ENCODE measurements at places on chromosomes 5 and 9.

DNA sequence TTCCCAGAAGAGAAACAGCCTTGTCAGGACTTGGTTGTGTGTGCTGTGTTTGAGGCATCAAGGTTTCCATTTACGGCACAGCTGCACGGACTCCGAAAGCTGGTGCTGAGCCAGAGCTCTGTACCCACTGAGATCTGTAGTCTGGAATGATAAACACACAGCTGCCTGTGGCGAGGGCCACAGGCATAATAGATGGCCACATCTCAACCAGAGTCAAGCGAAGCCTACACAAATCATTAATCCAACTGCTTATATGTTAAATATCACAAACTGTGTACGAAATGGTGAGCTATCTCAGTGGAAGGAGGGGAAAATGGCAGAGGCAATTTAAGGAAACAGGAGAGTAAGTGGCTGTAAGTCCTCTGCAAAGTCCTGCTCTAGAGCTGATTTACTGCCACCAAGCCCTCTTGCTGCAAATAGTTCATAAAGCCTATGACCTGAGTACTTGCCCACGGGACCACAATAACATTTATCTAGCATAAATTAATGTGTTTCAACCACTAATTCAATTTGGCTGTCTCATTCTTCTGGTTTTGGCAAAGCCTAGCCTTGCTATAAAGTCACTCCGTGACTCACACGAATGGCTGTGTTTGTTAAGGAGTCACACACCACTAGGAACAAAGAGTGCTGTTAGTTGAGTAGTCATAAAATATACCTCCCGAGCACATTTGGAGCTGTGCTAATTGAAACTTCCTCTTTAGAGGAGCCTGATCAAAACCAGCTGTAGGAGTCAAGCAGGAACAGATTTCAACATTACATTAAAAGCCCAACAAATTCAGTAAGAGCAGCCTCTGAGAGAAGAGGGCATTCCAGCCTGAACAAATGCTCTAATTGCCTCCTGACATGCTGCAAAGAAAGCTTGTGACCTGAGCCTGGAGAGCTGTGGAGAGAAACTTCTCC lies 738.6 kb upstream of the ZNF608 start:
- DNase-seq = peak; percentile 54

DNA sequence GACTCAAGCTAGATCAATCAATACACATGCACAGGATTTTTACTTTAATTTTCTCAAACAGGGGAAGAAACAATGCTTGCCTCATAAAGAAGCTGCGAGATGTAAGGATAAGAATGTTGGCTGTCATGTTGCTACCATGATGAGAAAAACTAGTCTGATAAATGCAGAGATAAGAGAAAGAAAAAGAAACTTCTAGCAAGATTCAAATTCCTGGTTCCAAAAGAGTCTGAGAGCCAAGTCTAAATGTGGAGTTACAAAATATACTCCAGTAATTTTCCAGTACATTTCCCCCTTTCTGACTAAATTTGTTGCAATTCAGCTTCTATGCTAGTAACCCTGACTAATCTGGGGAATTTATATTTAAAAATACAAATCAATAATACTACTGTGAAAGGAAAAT lies 10.4 kb upstream of the ANXA1 start:
- DNase-seq = no peak

- no peak for DNase-seq
Observed at GRCh38 chr9:27423915-27424710, 100.0 kb upstream of the IFNK start.

GRCh38 chr9:94779031-94779430 lies 52.5 kb downstream of the AOPEP start:
- DNase-seq = peak; percentile 44

DNA sequence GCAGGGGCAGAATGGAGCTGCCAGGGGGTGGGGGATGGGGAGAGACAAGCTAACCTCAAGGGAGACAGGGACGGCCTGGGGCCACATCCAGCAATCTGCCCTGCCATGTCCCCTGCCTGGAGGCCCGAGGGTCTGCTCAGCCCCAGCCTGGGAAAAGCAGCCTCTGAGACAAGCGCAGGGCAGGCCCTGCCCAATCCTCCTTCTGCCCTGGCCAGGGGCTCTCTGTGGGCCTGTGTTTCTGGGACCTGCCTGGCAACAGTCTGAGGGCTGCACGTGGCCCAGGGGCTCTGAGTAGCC lies 13.9 kb upstream of the QSOX2 start:
- DNase-seq = no peak

DNA sequence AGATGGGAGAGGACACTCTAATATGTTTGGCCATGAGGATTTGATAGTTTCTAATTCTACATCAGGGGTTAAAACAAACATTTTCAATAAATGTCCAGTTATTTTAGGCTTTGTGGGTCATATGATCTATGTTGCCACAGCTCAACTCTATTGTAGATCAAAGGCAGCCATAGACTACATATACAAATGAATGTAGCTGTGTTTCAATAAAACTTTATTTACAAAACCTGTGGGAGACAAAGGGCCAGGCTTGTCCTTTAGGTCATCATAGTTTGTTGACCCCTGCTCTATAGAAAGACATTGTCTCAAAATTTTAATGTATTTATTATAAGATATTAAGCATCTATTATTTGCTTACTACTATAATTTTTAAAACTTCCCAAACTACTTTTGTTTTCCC lies 325.4 kb upstream of the MEF2C start:
- no peak for DNase-seq

- no peak for DNase-seq
Observed at GRCh38 chr5:145360936-145361335, 474.2 kb downstream of the PRELID2 start.

GRCh38 chr5:83406906-83407305 lies 64.6 kb upstream of the VCAN start:
- no peak for DNase-seq

GRCh38 chr5:176790941-176791340 lies 19.4 kb upstream of the UNC5A start:
- no peak for DNase-seq

GRCh38 chr5:174046558-174046957 lies 1.1 kb downstream of the NSG2 start:
- DNase-seq = no peak

DNA sequence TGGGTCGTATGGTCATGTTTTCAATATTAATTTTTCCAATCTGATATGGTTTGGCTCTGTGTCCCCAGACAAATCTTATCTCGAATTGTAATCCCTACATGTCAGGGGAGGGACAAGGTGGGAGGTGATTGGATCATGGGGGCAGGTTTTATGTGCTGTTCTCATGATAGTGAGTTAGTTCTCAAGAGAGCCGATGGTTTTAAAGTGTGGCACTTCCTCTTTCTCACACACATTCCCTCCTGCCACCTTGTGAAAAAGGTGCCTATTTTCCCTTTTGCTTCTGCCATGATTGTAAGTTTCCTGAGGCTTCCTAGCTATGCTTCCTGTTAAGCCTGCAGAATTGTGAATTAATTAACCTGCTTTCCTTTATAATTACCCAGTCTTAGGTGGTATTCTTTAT lies 309.1 kb upstream of the GRIN3A start:
- DNase-seq = no peak

DNA sequence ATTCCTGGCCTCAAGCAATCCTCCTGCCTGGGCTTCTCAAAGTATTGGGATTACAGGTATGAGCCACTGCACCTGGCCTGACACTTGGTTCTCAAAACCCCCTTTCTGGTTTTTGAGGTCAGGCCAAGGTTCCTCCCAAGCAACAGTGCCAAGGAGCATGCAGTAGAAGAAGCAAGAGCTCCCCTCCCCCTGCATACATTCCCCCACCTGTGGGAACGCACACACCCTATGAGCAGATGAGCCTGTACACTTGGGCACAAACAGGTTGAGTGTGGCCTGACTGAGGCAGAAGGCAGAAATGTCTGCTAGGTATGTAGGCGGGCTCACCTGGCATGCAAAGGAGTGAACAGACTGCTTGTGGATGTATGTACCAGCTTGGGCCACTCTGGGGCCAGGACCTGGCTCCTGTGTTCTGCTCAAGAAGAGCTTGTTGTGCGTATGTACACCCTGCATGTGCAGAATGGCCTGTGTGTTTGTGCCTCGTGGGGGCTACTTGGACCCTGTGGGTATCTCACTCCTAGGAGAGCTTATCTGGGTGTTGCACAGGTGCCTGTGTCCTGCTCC lies 1.7 kb downstream of the GPRIN1 start:
- DNase-seq = no peak

- no peak for DNase-seq
Observed at GRCh38 chr5:143399616-143400540, 3.6 kb downstream of the NR3C1 start.

GRCh38 chr5:146816775-146817387 lies 61.7 kb downstream of the PPP2R2B start:
- peak; percentile 43 for DNase-seq

- no peak for DNase-seq
Observed at GRCh38 chr9:115923903-115924668, 229.5 kb upstream of the PAPPA start.

- DNase-seq = peak; percentile 31
Observed at GRCh38 chr5:126514131-126514557, 80.9 kb downstream of the ALDH7A1 start.

DNA sequence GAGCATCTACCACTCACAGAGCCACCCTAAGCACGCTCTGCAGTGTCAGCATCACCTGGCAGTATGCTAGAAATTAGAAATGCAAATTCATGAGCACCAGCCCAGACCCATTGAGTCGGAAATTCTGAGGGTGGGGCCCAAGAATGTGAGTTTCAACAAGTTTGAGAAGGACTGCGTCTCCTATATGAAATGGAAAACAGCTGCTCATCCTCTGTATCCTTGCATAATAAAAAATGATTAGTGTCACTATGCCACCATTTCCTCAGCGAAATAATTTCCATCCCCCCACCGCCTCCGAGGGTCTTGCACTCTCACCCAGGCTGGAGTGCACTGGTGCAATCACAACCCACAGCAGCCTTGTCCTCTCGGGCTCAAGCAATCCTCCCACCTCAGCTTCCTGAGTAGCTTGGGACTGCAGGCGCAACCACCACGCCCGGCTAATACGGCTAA lies 1.3 kb upstream of the IQGAP2 start:
- peak; percentile 14 for DNase-seq

GRCh38 chr5:3202570-3202969 lies 393.1 kb upstream of the IRX1 start:
- DNase-seq = no peak

DNA sequence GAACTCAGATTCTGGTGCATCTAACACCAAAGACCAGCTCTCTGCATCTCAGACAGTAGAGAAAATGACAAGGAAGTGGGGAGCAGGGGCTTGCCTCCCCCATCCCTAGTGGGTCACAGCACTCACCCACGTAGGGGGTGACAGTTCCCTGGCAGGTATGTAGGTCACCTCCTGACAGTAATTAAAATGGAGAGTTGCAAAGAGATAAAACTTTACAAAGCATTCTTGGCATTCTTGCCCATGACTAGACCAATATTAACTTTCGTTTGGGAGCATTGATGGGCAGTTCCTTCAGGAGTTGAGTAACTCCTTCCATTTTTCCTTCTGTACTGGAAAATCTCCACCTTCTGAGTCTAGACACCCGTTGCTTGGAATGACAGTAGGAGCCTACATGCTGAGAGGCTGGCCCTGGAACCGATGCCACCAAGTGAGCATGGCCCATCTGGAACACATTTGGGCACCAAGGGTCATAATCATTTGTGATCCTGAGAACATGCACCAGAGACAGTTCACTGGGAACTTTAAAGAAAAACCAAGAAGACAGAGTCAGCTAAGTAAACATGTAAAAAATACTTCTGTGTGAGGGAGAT lies 81.5 kb upstream of the MSX2 start:
- peak; percentile 46 for DNase-seq

DNA sequence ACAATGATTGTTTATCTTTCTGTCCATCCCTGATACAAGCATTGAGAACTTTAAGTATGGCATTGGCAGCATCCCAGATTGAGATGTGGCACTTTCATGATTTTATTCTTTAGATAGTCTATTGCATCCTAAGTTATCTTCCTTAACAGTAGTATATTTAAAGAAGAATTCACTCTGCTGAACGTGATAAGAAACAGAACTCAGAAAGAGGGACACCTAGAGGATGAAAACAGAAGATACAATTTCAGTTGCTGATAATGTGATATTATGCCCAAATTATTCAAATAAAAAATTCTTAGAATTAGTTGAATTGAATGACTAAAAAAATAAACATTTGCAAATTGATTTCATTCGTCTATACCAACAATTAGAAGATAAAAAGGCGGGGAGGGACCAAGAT lies 218.1 kb upstream of the DMRTA1 start:
- no peak for DNase-seq

- peak; percentile 26 for DNase-seq
Observed at GRCh38 chr5:103414604-103415003, 148.0 kb downstream of the NUDT12 start.

GRCh38 chr5:33306758-33307157 lies 134.0 kb upstream of the TARS1 start:
- no peak for DNase-seq

DNA sequence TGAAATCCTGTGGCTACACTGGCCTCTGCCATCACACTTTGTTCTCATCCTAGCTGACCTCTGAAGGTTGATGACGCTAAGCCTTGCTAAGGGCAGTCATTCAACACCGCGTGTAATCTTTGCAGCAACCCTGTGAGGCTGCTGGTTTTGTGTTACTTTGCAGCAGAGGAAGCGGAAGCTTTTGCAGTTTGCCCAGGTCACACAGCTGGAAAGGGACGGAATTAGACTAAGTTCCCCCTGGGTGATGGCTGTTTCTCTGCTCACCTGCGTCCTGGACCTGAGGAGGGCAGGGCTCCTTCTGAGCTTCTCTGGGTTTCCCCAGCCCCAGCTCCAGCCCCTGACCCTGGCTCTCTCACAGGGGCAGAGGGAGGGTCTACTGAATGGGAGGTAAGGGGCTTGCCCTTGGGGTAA lies 7.3 kb upstream of the SLC25A51 start:
- no peak for DNase-seq

DNA sequence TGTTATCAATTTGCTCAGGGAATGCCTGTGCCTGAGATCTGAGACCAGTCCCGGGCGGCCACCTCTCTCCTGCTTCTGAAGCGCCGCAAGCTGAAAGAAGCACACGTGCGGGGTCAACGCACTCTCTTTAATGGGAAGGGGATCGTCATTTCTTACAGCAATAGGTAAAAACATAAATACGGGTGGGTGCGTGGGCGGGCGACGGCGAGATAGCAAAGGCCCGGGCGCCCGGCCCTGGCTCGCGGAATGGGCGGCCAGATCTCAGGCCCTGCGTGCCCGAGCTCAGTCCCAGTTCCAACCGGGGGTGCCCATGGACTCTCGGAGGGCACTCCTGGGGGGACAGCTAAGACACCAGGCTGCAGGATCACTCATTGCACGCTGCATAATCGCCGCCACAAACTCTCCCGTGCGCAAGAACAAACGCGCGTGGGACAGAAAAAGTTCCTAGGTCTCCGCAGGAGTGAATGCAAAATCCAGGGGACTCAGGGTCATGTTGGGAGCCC lies 3.0 kb downstream of the NKX2-5 start:
- DNase-seq = peak; percentile 11

DNA sequence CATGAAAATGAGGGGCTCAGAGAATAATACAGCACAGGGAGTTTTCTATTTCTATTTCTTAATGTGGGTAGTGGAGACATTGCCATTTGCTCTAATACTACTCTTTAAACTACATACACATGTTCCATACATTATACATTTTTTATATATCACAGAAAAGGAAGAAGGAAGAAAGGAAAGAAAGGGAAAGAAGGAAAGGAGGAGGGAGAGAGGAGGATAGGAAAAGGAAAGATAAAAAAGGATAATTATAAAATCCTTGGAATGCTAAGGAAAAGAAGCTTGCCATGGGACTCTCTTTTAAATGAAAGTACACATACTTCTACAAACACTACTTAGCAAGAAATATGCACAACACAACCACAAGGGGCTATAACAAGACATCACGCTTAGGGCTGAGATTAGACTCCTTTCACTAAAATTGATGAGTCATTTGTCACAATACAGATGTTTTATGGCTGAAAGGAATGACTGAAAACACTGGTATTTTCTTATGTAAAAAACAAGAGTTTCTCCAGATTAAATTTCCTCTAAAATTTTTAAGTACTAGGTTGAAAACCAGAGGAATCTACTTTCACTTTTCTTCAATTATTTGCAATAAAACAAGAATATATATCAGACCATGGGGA lies 219.8 kb downstream of the ARL15 start:
- peak; percentile 22 for DNase-seq

All from mesendoderm (in vitro differentiated cells).